A549 (cell line): ENCODE measurements at places on chromosomes 3 and 15.

GRCh38 chr3:1252061-1252430 is 159.2 kb downstream of the CNTN6 start:
- DNase-seq = no peak

GRCh38 chr3:184696697-184697096 is 15.2 kb downstream of the MAGEF1 start:
- DNase-seq = no peak

GRCh38 chr15:19992428-19992827 is 549.2 kb downstream of the GOLGA6L6 start:
- DNase-seq = no peak

- no peak for DNase-seq
Measured at GRCh38 chr3:140170612-140171011, 235.6 kb downstream of the CLSTN2 start.

GRCh38 chr3:119346076-119346496 is 51.9 kb downstream of the ARHGAP31 start:
- DNase-seq = no peak

GRCh38 chr3:179421500-179421899 is 29.8 kb downstream of the GNB4 start:
- DNase-seq = peak; percentile 11

DNA sequence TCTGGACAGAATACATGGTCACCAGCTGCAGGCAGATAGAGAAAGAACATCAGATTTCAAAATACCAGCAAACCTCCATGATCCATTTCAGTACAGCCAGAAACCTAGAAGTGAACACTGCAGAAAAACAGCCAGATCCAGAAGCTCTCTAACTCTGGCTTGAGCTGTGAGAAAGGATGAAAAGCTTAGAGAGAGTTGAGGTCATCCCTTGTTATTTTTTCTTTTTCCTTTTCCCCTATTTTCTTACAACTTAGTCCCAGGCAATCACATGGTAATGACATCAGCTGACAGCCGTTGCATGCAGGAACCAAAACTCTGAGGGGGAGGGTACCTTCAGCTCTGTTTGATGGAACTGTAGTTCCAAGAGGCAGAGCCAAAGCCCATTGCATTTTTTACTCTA is 113.2 kb downstream of the TCF12 start:
- DNase-seq = peak; percentile 49

GRCh38 chr3:14870783-14871060 is 52.0 kb downstream of the FGD5 start:
- no peak for DNase-seq

DNA sequence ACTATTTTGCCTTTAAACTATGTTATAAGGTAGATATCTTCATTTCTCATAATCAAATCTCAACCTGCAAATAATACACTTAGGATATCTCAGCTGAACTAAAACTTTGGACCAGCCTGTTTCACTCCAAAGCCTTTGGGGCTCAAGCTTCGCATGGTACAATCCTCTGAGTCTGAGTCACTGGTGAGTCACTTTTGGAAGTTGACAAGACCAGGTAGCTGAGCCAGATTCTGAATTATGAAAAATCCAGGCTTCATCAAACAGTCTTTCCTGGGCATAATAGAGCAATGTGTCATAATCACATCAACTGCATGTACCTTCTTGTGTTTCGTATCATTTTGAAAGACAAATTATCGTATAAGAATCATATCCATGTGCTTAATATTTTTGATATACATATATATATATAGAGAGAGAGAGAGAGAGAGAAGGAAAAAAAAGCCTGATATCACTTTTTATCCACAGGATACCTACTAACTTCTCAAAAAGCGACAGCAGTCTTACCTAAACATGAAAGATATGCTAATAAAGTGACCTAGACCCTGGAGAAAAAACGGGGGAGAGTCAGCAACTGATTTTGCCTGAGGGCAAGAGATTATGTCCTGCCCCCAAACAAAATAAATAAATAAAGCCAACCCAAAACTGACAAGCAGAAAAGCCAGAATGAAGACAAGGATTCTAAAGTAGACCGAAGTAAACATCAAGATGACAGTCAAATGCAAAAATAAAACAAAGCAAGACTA is 263.9 kb upstream of the TGFBR2 start:
- peak; percentile 89 for DNase-seq

DNA sequence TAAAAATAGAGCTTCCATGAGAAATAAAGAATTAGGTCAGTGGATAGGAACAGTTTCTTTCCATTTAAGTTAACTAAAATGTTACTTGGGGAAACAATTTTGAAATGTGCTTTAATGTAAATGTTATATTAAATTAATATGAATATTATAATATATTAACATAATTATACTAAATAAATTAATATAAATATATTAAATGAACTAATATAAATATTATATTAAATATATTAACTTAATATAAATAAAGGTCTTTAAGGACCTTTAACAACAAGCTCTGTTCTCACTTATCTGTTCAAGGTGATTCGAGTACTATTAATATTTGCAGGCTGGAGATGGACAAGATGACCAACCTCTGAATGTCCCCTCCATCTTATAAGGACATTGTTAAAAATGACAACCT is 100.6 kb downstream of the MAGI1 start:
- no peak for DNase-seq

GRCh38 chr3:69266585-69266984 is 119.3 kb downstream of the FRMD4B start:
- no peak for DNase-seq

DNA sequence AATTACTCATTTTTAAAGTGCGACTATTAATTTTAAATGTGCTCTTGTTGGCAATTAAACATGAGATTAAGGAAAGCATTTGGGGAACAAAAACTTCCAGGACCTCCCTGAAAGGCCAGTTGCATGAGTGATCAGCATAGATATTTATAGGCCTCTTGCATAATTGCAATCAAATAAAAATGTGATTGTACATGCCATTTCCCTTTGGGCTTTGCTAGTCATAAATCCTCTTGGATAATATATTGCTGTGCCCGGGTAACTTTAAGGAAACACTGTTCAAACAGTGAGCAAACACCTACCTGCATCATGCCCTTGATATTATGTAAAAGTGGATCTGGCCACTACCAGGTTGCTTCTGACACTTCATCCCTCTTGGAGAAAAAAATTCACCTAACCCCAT is 239.1 kb downstream of the MCTP2 start:
- DNase-seq = no peak

DNA sequence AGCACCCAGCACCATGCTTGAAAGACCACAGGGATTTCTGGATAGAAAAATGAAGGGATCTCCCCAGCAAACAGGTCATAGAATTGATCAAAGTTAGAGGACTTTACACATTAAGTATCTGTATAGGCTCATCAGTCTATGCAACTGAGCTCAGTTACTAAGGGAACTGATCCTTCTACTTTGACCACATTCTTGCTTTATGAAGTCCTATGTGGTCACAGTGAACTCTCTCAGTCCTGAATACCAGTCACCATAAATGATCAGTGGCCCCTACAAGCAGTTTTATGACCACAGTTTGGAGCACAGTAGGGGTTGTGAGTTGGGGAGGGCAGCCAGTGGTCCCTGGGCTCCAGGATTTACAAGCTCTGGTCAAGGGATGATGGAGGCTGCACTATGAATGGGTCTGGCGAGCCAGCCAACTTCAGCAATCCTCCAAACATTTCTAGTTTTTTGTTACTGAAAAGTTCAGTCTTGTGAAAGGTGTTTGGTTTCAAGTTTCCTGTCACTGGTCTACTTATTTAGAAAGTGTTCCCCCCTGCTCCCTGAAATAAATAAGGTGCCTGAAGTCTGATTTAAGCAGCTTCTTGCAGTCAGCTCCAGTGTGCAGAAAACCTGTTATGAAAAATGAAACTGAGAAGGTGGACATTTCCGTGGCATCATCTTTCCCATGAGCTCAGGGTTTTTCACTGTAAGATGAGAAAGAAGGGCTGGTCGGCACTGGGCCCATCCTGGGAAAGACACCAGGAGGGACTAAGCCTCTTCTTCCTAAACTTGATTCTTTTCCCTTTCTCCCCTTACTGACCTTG is 75.5 kb downstream of the DAPK2 start:
- no peak for DNase-seq

DNA sequence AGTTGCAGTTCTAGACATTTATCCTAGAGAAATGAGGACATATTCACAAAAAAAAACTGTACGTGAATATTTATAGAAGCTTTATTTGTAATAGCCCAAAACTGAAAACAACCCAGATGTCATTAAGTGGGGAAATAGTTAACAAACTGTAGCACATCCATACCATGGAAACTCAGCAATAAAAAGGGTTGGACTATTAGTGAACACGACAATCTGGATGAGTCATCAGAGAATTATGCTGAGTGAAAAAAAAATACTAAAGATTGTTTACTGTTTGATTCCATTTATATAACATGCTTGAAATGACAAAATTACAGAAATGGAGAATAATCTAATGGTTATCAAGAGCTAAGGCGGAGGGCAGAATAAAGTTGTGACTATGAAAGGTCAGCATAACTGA is 59.5 kb downstream of the CPA3 start:
- no peak for DNase-seq

- DNase-seq = no peak
Measured at GRCh38 chr3:197293605-197294237, 4.7 kb downstream of the DLG1 start.

GRCh38 chr15:28978011-28978378 is 92.2 kb downstream of the APBA2 start:
- DNase-seq = no peak

- no peak for DNase-seq
Measured at GRCh38 chr3:72185549-72186399, 400.8 kb upstream of the PROK2 start.

- DNase-seq = no peak
Measured at GRCh38 chr15:49270541-49271421, 100.7 kb downstream of the GALK2 start.
